ENCODE measurements at places on chromosomes 3 and 15.

DNA sequence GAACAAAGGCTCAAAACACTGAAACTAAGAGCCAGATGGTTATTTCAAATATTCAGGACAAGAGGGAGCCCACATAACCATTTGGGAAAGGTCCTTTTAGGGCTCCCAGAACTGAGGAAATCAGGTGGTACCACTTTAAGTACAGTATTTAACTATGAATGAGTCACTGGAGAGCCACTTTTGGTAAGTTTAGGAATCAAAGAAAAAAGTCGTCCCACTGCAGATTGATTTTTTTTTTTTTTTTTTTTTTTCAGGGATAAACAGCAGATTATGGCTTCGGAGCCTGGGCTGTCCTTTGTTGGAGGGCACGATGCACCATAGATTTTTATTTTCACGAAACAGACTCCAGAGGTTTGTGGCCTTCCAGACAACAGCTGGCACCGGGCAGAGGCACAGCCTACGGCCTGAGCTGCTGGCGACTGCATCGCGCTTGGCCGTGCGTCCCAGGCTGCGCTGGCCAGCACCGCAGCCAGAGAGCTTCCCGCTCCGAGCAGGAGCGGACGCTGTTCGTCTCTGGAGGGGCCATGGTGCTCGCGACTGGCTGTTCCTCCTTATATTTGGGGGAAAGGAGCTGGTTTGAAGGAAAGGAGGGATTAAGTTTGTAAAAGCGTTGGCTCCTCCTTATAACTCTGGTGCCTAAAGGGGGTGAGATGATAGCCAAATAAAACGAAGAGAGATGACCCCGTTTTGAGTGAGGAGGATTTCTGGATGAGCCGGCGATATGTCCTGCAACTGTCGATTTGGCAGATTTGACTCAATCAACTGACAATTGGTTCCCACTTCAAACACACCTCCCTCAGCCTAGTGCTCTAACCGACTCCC lies 152.9 kb upstream of the GOLIM4 start:
- peak; percentile 30 for DNase-seq

- DNase-seq: no peak
These were observed 448.8 kb upstream of the TPRG1 start for GRCh38 chr3:188722963-188723362.

- no peak for DNase-seq
These were observed 294.9 kb upstream of the NR2F2 start for GRCh38 chr15:96035635-96036034.

- DNase-seq: no peak
These were observed 219.0 kb downstream of the ITPR1 start for GRCh38 chr3:4712109-4712508.

GRCh38 chr3:63685340-63685739 lies 32.9 kb downstream of the SNTN start:
- DNase-seq: no peak

- no peak for DNase-seq
These were observed 1.7 kb downstream of the P2RY14 start for GRCh38 chr3:151276687-151277042.

DNA sequence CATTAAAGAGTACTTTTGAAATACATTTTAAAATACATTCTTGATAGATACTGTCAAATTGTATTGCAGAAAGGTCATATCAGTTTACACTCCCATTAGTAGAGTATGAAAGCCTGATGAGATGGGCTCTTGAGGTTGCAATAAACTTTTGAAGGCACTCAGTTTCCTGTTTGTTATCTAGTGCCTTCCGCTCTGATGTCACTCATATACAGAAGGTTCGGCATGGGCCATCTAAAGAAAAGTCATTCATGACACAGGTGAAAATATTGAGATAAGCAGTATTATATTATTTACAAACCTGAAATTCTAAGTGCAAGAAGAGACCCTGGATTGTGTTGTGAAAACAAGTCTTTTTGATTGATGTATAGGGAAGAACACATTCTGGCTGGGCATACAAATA lies 36.5 kb upstream of the DENND4A start:
- no peak for DNase-seq

DNA sequence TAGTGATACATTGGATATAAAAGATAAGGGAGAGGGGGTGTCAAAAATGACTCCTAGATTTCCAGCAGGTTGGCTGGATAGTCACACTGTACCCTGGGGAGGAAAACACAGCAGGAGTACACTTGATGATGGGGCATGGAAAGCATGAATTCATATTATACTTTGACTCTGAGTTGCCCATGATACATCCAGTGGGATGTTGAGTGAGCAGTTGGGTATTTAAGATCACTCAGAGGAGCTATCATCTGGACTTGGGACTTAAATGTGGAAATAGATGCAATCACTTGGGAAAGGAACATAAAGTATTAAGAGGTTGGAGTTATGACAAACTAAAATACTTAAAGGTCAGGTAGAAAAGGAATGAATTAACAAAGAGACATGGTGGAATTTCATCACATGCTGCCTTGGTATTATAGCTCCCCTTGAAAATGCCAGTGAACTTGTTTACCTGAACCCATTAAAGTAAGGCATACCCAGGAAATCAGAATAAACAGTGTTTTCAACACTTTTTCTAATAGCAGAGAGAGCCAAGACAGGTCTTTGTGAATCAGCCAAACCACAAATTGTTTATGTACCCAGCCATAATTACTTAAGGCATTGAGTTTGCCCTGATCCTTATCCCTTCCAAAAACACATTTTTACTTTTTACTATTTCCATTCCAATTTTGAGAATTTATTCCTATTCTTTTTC lies 49.9 kb upstream of the ABI3BP start:
- no peak for DNase-seq

DNA sequence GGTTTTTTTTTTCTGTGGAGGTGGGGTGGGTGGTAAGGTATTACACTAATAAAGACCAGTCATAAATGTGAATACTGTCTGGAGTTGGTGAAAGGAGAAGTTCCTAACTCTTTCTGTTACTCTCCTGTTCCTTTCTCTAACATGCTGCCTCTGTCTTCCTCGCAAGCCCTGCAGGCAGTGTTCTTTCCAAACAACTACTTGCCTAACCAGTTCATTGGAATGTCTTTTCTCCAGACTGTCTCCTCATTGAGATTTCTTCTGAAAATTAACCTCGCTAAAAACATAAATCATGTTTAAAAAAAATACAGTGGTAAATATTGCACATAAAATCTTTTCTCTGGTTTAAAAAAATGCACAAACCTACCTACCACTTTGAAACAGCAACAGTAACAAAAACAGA lies 135.2 kb downstream of the TP63 start:
- DNase-seq: no peak

GRCh38 chr15:66594344-66594743 lies 28.5 kb upstream of the LCTL start:
- no peak for DNase-seq

DNA sequence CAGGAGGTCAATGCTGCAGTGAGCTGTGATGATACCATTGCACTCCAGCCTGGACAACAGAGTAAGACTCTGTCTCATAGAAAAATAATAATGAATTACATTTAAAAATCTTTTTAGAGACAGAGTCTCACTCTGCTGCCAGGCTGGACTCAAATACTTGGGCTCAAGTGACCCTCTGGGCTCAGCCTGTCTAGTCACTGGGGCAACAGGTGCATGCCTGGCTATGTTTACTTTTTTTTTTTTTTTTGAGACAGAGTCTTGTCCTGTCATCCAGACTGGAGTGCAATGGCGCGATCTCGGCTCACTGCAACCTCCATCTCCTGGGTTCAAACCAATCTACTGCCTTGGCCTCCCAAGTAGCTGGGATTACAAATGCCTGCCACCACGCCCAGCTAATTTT lies 8.0 kb upstream of the PLEKHO2 start:
- DNase-seq: no peak

DNA sequence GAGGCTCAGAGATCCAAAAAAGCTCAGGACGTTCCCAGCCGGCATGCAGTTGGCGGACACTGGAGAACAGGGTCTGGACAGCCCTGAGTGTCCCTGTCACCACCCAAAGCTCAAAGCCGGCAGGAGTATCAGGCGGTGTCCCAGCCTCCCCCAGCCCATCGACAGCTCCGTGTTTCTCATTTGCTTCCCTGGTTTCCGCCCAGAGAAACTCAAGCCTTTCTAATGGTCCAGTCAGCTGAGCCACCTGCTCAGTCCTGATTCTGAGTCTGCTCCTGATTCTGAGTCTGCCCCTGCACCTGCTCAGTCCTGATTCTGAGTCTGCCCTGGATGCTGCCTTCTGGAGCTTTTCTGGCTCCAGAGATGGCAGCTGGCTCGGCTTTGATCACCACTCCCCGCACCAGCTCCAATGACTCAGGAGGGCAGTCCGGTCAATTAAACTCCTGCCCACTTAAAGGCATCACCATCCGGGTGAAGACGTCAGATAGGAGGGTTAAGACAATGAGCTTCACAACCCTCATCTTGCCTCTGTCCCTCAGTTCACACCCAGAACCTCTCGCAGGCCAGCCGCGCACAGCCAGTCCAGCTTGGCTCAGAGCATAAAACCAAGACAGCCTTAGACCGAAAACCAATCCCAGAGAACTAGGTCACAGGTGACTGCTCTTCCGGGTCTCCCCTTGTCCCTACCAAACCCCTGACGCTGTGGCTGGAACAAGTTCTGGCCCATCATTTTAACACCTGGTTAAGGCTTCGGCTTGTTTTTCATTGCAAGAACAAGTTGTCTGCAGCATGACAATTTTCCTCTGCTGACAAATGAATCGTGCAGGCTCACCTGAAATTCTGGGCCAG lies 6.8 kb downstream of the PCSK6 start:
- DNase-seq: no peak

DNA sequence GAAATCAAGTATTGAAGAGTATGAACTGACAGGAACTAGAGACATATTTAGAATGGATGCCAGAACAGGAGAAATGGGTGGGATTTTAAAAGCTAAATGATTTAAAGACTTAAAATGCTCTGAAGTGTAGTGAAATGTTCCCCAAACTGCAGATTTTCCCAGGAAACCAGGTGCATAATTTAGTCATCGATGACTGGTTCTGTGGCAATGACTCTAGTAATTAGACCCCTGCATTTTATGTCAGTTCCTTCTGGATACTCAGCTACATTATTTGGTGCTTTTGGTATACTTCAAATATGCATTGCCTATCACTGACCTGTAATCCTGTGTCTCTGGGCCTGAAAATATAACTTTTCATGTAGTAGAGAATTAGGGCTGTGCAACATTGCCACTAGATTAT lies 16.8 kb downstream of the AGTR1 start:
- no peak for DNase-seq

GRCh38 chr3:184812662-184813042 lies 686 bp downstream of the VPS8 start:
- peak; percentile 7 for DNase-seq

GRCh38 chr3:24981924-24982323 lies 446.1 kb upstream of the RARB start:
- no peak for DNase-seq

DNA sequence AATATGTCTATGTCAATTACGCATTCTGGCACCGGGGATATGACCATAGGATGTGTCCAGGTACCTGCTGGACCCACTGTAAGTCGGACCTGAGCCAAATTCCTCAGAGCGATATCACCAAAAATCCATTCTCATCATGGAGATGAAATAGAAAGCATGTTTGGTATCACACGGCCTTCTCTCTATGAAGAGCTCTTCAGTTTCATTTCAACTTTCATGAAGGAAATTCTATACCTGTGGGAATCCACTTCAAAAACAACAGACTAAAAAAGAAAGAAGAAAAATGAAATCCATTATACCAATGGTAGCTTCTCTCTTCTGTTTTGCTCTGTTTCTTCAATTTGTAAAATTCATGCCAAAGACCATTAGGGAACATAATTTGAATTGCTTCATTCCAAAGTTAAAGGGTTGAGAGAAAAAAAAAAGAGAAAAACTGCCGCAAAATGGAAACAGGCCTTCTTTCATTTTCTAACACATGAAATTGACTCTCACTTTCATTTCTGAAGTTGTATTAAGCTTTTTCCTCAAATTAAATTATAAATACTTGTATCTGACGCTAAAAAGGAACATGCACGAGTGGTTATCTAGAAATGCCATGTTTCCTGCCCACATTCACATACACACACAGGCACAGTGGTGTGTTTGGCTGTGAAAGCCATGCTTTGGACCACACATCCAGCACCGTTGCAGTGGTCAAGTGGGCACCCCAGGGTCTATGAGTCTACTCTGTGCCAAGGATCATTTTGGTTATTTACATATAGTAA lies 46.9 kb upstream of the DIPK2A start:
- DNase-seq: peak; percentile 28

DNA sequence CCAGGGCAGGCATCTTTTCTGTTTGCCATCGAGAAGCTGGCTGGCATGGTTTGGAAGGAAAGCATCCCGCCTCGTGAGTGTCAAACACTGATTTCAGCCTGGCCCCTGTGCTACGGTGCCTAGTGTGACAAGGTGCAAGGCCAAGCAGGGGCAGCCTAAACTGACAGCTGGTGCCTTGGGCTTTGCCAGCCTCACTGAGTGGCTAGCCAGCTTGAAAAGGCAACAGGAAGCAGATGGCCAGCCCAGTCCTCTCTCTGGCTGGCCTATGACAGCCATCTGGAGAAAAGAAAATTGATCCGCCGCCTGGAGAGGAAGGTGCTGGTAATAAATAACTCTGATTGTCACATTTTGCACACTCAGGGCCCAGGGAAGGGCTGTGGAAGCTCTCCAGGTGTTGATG lies 52.2 kb downstream of the C3orf85 start:
- no peak for DNase-seq

DNA sequence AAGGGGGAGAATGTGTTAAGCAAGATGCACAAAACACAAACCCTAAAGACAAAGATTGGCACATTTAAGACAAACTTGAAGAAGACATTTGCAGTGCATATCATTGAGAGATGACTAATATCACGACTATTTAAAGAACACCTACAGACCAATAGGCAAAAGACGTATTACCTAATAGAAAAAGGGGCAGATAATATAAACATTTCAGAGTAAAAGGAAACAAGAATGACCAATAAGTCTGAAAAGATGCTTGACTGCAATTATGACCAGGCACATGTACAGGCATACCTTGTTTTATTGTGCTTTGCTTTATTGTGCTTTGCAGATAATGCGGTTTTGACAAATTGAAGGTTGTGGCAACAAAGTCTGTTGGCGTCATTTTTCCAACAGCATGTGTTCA lies 4.9 kb downstream of the HACD3 start:
- DNase-seq: no peak

DNA sequence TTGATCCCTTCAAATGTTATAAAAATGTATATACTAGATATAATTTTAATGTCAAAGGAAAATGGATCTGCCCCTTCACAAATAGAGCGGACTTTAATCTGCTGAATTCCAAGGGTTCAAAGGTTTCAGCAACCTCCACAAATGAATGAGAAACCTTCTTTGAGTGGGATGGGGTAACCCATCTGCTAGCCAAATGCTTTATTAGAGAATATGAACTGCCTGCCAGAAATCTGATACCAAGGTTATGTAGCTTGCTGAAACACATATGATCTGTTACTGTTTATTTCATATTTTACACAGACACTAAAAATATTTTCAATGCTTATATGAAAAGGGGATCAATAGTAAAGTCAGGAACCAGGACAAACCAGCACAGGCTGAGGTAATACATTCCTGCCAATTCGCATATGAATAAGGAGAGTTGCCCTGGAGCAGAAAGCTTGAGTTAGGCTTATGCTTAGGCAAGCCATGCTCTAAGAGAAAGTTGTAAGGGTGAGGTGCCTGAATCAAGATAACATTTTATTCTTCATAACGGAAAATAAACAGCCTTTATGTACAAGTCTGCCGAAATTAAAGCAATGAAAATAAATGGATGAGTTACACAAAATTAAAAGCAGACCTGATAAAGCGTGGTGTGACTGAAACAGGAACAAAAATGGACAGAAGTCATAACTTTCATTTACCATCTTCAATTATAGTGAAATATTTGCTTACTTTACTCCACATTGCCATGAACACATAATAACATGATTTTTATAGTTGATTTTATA lies 26.5 kb downstream of the PLOD2 start:
- DNase-seq: no peak

All from GM20000 (cell line).